Right kidney (tissue), 9 donors: ENCODE measurements at places on chromosomes 5 and 9.

GRCh38 chr5:69257577-69257976 lies 22.9 kb downstream of the CDK7 start:
- no peak for DNase-seq

- DNase-seq: no peak
Measured at GRCh38 chr5:87254035-87254434, 13.6 kb upstream of the RASA1 start.

- DNase-seq: no peak
Measured at GRCh38 chr9:72704688-72705375, 183.4 kb downstream of the TMC1 start.

DNA sequence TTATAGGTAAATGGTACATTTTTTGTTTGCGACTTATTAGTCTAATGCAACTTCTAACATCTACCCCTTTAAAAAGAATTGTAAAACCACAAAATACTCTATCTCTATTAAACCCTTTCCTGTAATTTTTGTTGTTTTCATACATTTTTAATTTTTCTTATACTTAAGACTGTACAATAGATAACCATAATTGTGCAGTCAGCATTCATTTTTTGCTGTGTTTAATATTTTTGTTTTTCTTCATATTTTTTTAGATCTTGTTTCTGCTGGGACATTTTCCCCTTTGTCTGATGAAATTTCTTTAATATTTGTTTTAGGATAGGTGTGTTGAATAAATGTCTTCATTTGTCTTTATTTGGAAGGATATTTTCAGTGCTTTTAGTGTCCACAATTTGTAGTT lies 19.9 kb downstream of the OR1J1 start:
- no peak for DNase-seq

DNA sequence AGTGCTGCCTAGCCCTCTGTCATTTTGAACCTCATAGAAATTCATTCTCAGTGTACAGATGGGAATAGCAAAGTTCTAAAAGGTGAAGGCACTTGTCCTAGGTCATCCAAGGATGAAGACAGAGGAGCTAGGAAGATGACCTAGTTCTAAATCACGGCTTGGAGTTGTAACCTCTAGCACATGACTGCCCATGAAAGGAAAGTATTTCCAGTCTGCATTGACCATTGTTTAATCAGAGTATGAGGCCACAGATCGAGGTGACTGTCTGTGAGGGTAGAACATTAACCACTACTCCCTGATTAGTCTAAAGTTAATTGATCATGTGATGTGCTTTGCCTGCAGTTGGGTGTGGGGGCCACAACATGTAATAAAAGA lies 674 bp upstream of the TNFSF15 start:
- no peak for DNase-seq

GRCh38 chr9:131031005-131031641 lies 22.1 kb downstream of the LAMC3 start:
- DNase-seq: no peak

- DNase-seq: no peak
Measured at GRCh38 chr9:110753731-110754231, 85.2 kb downstream of the MUSK start.

GRCh38 chr9:127195976-127196825 lies 68.4 kb upstream of the GARNL3 start:
- DNase-seq: no peak

DNA sequence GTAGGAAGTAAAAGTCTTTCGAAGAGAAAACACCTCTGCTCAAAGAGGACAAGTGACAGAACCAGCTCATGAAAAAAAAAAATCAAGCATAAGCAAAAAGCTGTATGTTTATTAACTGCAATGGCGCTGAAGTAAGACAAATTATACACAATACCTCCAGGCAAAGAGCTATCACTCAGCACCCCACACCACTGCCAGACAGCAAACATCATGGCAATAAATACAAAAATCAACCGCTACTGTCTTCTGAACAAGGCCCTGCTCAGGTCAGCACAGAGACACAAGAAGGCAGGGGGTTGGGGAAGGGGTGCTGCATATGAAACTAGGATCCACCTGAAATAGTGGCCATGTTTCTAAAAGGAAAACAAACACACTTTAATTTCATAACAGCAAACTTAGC lies 50.4 kb downstream of the MAPKAP1 start:
- no peak for DNase-seq

DNA sequence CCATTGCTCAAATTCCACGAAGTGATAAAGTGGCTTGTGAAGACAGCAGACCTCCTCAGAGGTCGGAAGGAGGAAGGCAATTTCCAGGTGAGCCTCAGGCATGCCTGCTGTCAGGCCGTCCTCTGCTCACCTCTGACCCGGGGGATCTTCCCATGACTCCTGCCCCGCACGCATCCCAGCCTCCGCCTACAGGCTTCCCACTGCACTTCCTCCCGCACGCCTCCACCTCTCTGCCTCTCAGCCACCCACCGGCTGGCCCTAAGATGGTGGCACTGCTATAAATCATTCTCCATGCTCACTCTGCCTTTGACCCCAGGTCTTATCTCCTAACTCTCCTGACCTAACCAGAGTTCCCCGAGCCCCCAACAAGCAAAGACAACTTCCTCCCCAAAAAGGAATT lies 49.4 kb upstream of the DNAH5 start:
- no peak for DNase-seq

DNA sequence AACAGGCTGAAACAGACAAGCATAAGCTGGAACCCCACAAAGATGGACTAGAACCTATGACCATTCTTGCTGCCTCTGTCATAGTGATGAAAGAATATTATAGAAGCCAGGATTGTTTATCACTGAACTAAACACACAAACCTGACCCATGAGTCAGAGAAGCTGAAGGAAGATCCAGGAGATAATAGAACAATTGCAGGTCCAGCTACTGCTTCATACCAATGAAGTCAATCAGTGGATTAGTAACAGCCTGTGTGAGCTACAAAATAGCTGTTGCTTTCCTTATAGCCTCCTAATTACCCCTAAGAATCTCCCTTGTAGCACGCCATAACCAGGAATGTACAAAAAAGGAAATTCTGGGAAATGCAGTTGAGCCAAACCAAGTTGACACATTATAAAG lies 459.9 kb upstream of the ZNF462 start:
- DNase-seq: no peak

DNA sequence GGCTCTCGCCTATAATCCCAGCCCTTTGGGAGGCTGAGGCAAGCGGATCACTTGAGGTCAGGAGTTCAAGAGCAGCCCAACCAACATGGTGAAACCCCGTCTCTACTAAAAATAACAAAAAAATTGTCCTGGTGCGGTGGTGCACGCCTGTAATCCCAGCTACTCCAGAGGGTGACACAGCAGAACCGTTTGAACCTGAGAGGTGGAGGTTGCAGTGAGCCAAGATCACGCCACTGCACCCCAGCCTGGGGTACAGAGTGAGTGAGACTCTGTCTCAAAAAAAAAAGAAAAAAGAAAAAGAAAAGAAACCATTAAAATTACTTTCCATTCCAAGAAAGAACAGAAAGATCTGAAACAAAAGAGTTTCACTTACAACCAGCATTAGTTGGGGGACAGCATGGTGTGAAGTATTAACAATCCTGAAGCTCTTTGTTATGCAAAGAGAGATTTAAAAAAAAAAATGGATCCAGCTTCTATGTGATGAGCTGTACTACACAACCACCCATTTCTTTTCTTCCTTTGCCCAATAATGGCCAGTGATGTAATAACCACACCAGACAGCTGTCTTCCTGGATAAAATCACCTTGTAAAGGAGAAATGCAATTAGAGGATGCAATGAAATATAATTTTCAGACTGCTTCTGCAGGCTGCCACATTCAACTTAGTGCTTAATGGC lies 76.9 kb downstream of the MED27 start:
- DNase-seq: no peak

DNA sequence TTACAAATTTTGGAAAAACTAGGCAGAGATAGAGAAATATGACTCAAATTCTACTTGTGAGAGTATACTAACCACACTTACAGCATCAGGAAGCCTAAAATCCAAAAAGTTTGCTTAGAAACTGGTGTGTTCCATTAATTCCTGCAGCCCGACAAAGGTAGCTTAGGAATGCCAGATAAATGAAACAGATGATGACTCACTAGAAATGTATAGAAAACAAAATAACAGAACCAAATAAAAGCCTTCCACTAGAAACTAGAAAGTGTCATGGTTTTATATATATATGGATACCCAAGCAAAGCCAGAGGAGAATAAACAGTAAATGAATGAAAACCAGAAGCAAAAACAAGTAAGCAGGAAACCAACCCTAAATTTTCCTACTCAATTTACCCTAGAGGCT lies 272.2 kb upstream of the PRDM9 start:
- no peak for DNase-seq

- no peak for DNase-seq
Measured at GRCh38 chr5:179421144-179421901, 76.1 kb upstream of the ADAMTS2 start.

GRCh38 chr5:157651623-157652376 lies 438 bp downstream of the SOX30 start:
- peak; percentile 80 for DNase-seq

- DNase-seq: no peak
Measured at GRCh38 chr5:142432961-142433360, 108.1 kb upstream of the SPRY4 start.

DNA sequence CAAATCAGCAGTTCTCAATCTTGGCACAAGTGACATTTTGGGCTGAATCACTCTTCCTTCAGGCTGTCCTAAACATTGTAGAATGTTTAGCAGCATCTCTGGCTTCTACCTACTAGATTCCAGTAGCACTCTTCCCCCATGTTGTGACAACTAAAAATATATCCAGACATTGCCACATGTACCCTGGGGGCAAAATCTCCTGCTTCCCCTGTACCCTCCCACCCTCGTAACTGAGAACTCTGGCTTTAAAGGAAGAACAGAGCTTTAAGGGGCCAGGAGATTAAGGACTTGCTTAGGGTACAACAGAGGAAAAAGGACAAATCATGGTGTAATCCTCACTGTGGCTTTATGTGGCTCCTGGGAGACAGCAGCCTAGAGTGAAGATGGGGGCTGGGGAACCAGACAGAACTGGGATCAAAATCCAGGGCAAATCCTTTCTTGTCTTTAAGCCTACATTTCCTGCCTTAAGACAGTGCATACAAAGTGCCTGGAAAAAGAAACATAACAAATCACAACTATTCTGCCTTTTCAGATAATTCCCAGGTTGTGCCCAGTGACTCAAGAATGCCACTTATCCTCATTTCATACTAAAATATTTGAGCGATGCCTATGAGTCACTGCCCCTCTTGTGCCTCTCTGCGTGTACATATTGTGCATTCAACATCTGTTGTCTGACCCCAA lies 109.3 kb downstream of the DAPK1 start:
- DNase-seq: no peak

DNA sequence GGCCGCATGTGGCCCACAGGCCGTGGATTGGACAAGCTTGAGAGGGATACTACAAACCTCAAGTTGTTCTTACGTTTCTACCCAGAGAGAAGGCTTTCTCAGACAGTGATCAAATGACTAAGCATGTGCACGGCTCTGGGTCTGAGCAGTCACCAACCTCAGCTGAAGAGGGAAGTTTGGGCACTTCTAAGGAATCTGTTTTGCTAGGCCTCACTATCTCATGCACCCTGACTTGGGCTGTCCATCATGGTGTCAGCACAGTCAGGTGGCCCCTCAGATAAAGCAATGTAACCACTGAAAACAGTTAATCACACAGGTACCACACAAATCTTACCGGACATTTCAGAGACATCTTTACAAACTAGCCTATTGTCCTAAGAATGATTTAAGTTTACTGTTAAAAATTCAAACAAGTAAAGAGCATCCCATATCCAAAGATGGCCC lies 24.6 kb downstream of the CSF2 start:
- DNase-seq: no peak

DNA sequence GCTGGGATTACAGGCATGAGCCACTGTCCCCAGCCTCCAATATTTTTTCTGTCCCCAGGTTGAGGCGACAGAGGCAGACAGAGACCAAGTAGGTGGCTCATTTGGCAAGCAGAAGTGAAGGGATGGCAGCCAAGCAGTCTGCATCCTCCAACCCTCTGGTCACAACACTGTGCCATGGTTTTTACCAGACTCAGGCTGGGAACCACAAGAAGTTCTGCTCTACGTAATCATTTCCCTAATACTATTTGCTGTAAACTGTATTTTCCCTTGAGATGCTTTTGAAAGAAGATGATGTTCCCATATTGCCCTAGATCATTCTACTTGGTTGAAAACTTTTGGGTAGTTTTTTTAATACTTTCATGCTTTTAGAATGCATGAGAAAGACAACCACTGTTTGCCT lies 40.5 kb downstream of the PTTG1 start:
- no peak for DNase-seq

GRCh38 chr5:33306758-33307157 lies 134.0 kb upstream of the TARS1 start:
- no peak for DNase-seq

DNA sequence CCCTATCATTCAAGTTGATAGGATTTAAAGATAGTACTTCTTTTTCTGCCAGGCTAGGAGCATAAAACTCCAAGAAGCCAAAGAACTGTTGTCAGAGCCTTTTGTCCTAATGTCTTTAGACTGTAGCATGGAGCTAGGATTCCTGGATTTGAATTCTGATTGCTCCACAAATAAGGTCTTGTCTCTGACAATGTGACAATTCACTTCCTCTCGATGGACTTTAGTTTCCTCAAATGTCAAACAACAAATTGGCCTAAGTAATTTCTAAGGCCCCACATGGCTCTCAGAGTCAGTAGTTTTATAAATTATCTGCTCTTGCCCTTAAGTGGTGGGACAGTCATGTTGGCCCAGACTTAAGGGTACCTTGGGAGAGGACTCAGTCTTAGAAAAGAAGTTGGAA lies 36.7 kb downstream of the RFK start:
- DNase-seq: no peak

DNA sequence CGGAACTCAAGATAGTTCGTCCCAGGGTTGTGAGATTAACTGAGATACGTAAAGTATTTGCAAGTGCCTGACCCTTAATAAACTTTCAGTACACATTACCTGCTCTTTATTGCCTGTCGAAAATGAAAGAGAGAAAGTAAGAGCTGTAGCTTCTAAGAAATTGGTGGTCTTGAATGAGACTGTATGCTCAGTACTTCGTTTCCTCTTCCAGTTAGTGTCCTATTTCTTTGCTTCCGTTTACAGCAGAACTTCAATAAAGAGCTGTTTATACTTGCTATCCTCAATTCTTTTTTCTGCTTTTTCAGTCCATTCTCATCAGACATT lies 534 bp downstream of the SRFBP1 start:
- DNase-seq: no peak

DNA sequence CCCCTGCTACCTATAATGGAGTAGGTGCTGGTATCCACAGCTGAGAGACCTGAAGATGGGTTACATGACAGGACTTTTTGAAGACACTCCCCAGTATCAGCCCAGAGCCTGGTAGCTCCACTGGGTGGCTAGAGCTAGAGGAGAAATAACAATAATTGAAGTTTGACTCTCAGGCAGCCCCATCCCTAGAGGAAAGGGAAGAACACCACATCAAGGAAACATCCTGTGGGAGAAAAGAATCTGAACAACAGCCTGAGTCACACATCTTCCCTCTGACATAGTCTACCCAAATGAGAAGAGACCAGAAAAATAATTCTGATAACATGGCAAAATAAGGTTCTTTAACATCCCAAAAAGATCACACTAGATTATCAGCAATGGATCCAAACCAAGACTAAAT lies 432.1 kb downstream of the CDH18 start:
- DNase-seq: no peak

- DNase-seq: no peak
Measured at GRCh38 chr5:169580964-169581363, 2.6 kb upstream of the SPDL1 start.

- DNase-seq: no peak
Measured at GRCh38 chr5:149376711-149377447, 2.2 kb downstream of the IL17B start.

GRCh38 chr9:14320271-14321181 lies 6.6 kb upstream of the NFIB start:
- DNase-seq: no peak
